ENCODE measurements at places on chromosomes 4 and X.

GRCh38 chrX:133907606-133908005 is 77.8 kb downstream of the GPC3 start:
- DNase-seq, result no peak

- DNase-seq, result peak; percentile 67
Observed at GRCh38 chrX:13101441-13102139, 57.2 kb upstream of the FAM9C start.

DNA sequence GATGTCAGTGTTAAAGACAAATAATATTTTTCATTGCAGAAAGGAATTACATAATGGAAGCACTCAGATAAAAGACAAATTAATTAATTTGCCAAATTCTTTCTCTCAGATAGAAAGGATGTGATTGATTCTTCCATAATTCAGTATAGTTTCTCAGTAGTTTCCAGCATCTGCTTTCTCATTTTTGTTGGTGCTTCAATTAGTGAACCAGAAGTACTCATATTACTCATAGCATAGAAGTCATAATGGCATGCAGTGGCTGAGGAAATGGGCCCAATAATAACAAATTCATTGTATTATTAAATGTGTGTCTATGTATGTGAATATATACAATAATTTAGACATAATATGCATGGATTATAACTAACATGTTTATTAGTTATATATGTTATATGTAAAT is 393.3 kb upstream of the TRAM1L1 start:
- DNase-seq, result no peak

DNA sequence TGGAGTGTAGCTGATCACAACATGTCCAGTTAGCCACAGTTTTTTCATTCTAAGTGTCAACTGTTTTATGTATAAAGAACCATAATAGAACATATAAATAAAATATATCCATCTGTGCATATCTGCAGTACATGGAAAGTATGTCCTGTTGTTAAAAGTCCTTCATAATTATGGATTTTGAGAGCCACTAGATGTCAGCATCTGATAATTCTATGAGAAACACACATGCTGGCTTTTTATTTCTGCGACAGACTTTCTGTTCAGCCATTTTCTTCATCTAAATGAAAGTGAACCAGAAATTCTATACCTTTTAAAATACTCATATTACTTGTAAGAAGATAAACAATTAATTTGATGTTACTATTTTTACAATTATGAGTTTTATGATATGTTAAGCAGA is 251.5 kb downstream of the GPM6A start:
- DNase-seq, result no peak

GRCh38 chr4:20192736-20193135 is 59.0 kb upstream of the SLIT2 start:
- peak; percentile 70 for DNase-seq

GRCh38 chr4:72432282-72432681 is 136.7 kb downstream of the ADAMTS3 start:
- DNase-seq, result no peak

- peak; percentile 83 for DNase-seq
Observed at GRCh38 chr4:184815046-184815877, 10.5 kb downstream of the ACSL1 start.

- no peak for DNase-seq
Observed at GRCh38 chr4:36226430-36227227, 17.7 kb downstream of the ARAP2 start.

DNA sequence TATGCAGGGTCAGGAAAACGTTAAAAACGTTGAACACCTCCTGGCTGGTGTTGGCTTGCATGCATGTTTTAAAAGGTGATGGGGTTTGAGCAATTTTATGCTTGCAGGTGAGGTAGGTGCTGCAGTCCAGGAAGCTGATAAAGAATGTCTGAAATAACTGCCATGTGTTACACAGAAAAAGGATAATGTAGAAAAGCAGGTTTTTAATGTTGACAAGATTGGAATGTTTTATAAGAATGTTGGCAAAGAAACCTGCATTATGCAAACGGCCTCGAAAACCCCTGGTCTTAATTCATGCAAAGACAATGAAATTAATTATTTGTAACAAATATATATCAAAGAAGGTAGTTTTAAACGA is 723.7 kb upstream of the AGA start:
- no peak for DNase-seq

DNA sequence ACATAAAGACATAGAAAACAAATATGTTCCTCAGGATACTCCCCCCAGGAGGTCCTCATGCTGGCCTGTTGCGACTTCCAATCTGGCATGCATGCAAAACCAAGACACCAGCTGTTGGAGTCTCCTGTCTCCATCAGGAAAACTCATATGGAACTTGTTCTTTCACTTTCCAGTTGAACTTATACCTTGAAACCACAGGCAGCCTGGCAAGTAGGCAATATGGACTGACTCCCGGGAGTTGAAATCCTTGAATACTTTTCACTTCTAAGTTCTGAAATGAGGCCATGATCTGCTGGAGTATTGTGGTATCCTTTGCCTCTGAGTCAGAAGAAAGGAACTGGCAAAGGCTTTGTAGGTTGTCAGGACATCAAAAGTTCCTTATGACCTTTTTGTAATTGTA is 444.2 kb downstream of the IDS start:
- peak; percentile 52 for DNase-seq

DNA sequence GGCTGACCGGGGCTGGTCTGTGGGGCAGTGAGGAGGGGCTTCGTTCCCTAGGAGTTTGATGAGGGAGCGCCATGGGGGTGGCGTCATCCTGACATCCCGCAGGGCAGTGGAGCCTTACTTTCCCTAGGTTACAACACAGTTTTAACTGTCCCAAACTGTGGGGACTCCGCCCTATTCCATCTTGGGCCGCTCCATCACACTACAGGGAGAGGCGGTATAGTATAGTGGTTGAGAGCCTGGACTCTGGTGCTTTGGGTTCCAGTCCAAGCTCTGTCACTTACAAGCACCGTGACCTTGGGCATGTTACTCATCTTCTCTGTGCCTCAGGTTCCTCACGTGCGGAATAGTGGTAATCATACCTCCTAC is 44.2 kb downstream of the ZNF185 start:
- no peak for DNase-seq

GRCh38 chr4:45399116-45399515 is 672.8 kb upstream of the GNPDA2 start:
- DNase-seq, result no peak

DNA sequence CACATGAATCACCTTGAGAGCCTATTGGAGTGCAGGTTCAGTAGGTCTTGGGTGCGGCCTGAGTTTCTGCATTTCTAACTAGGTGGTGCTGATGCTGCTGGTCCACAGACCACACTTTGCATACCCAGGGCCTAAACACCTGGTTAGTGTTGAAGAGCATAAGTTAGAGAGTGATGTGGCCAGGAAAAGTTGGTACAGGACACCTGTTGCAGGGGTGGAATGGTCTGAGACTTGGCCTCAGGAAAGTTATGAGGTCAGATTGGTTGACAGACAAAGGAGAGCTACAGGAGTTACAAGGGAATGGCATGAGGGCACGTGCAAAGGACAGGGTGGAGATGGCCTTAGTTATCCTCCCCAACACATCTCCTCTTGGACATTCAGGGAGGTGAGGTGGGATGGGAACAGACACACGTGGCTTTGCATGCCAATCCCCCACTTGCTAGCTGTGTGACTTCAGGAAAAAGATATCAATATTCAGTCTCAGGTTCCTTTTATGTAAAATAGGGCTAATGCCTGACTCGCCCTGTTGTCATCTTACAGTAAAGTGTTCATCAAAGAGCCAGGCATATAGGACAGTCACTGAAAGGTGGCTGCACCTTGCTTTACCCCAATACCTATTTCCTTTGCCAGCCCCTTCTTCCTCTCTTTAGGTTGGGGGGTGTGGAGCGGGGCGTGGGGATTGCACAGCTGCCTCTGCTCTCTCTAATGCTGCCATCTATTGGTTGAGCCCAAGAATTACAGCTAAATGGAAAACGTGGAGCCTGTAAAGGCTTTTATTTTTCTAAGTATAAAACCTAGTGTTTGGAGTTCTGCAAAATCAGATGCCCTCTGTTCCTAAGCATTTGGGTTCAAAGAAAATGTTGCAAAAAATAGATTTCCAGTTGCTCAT is 47.5 kb downstream of the ATG4A start:
- DNase-seq, result no peak

- peak; percentile 68 for DNase-seq
Observed at GRCh38 chrX:63922221-63922620, 137.2 kb upstream of the ARHGEF9 start.

GRCh38 chr4:56220261-56220660 is 167.0 kb downstream of the AASDH start:
- DNase-seq, result no peak

- DNase-seq, result peak; percentile 49
Observed at GRCh38 chr4:149264093-149264733, 551.4 kb downstream of the IQCM start.

- DNase-seq, result no peak
Observed at GRCh38 chrX:72020204-72020603, 109.6 kb downstream of the NHSL2 start.

DNA sequence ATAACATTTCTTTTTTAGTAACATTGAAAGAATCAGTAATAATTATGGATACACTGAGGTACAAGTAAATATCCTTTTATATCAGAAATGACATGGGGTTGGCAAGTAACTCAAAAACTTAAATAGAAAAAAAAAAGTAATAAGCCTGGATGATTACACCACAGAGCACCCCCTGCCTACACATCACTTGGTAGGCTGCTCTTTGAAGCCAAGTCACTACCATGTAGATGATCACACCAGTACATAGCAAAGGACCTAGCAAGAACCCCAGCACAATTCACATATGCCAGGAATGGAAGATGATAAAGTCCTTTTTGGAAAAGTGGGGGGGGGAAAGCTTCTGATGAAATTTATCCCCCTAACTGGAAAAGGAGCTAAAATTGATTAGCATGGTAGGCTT is 56.9 kb downstream of the METTL14 start:
- DNase-seq, result no peak

DNA sequence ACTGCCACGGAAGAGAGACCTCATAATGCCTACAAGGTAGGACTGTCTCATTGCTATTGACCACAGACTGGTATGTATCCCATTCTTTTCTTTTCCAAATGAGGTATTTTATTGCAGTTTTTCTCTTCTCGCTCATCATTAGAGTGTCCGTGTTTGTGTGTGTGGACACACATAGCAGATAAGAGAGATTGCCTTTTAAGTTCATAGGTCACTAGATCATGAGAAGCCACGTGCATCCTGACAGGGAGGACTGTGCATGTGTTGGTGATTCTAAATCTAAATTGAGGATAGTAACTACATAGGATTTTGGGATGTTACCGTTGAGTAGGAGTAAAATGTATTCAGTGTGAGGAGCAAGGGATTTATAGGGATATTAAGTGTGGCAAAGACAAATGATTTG is 37.3 kb downstream of the HPGD start:
- no peak for DNase-seq

GRCh38 chrX:150157291-150157690 is 205.8 kb upstream of the MAMLD1 start:
- no peak for DNase-seq

- DNase-seq, result peak; percentile 63
Observed at GRCh38 chr4:20193141-20193936, 58.4 kb upstream of the SLIT2 start.

DNA sequence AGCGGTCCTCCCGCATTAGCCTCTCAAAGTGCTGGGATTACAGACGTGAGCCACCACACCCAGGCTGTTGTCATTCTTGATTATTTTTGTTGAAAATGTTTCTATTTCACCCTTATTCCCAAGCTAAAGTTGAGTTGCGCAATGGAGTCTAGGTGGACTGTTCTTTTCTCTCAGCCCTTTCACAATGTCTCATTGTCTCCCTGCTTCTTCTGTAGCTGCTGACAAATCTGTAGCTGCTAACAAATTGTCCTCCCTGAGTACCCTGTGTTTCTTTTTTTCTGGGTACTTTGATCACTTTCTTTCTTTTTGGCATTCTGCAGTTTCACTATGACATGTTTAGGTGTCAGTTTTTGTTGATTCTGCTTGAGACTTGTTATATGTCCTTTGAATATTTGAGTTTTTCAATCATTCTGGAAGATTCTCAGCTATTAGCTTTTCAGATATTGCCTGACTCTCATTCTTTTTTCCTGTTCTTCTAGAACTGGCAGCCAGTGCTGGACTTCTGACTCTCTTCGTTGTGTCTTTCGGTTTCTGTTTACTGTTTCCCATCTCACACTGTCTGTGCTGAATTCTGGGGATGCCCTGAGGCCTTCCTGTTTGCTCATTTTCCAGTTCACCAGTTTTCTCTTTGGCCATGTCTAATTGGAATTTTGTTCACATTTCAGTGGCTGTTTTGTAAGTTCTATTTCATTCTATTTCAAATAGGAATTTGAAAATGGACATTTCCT is 6.6 kb downstream of the ABCD1 start:
- DNase-seq, result no peak

DNA sequence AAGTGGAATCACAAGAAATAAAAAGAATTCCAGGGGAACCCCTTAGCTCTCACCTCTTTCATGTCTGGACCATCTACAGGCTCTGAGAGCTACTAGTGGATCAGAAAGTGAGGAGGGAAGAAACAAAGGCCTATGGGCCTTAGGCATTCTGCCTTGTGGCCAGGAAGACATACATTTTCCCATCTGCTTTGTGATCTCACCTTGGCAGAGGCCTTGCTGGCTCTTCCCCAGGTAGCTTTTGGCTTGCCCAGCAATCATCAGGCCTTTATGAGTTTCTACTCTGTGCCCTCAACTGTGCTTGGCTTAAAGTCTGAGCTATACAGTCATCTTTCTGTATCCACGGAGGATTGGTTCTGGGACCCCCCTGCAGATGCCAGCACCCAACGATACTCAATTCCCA is 28.3 kb upstream of the CD99L2 start:
- DNase-seq, result no peak

- no peak for DNase-seq
Observed at GRCh38 chr4:3305610-3306371, 13.0 kb downstream of the RGS12 start.

DNA sequence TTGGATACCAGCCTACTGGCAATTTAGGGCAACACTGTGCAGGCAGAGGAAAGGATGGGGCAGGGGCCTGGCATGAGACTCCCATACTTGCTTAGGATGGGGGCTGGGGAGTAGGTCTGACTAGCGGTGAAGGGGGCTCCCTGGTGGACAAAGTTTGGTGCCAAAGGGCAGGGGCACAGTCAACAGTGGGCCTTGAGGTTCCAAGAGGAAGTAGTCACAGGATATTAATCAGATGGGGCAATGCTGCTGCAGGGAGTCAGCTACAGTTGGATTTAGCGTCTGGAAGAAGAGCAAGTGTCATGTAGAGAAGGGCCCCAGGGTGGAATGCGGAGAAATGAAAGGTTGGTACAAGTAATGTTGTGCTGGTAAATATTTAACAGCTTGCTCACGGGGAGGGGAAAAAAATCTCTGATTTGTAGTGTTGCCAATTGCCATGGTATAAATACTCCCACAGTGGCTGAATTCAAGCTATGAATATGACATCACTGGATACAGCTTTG is 139.4 kb downstream of the PJA1 start:
- peak; percentile 89 for DNase-seq

Data from NCI-H226 (cell line).